ENCODE measurements at places on chromosomes 2 and 18.

DNA sequence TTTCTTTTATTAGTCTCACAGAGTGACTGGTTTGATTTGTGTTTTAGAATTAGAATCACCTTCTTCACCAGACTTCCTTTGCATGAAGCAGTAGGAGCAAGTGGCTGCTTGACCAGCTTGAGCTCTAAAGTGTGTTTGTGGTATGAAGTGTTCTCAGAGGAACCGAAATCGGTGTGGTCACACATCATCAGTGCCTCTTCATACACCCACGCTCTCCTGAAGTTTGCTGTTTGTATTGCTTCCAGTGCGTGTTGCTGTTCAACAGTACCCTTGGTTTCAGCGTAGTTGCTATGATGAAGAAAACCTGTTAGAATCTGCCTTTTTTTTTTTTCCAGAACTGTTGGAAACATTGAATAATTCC, 77.9 kb downstream of the LIMS1 start:
- no peak for DNase-seq

DNA sequence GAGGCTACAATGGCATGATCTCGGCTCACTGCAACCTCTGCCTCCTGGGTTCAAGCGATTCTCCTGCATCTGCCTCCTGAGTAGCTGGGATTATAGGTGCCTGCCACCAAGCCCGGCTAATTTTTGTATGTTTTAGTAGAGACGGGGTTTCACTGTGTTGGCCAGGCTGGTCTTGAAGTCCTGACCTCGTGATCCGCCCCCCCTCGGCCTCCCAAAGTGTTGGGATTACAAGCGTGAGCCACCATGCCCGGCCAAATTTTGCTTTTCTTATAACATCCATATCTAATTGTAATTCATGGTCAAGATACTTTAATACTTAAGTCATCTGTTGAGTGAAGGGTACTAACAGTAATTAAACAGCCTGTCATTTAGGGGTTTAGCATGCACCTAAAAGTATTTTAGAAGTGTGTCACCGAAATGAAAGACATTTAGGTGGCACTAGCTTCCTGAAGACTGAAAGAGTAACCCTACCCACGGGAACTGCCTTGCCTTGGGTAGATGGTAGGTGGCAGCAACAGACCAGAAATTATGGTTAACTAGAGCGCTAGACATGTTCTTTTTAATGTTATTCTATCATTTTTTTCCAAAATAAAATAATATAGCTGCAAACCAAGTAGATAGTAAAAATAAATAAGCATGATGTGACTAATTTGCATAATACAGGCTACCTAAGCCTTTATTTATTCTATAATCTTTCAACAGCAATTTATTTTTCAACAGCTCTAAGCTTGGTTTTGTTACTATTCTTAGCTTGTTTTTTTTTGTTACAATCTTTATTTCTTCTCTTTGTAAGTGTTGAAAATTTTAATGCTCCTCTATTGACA, 8.6 kb upstream of the ACYP2 start:
- DNase-seq: peak; percentile 48

- DNase-seq: no peak
Measured at GRCh38 chr2:210177769-210178168, 6.6 kb upstream of the KANSL1L start.

DNA sequence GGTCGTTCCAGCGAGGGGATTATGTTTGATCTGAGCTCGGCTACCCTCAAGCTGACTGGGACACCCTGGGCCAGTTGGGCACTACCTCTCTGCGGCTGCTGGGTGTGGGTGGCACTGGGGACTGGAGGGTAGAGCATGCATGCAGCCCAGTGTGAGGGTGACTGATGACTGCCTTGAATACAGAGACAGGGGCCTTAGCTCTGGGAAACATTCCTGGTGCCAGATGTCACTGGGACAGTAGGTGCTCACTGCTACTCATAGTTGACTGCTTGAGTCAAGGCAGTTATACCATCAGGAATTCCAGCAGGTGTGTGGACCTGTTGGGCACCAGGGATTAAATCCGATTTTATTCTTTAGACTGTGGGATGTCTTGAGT, 33.6 kb upstream of the ATP6V1B1 start:
- no peak for DNase-seq

DNA sequence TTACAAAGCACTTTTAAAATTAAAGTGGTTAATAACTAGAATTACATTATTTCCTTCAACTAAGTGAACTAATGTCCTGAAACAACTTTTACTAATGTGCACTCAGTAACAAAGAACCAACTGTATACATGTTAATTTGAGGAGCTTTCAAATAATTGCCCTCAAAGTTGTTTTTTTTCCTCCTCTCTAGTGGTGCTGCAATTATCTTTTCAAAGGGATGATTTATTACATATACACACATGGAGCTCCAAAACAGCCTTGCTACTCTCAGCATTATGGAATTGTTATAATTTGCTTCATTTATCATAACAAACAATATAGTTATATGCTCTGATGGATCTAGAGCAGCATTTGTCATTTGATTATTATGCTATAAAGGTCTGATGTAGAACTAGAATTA, 246.3 kb upstream of the RASGRP3 start:
- DNase-seq: no peak

DNA sequence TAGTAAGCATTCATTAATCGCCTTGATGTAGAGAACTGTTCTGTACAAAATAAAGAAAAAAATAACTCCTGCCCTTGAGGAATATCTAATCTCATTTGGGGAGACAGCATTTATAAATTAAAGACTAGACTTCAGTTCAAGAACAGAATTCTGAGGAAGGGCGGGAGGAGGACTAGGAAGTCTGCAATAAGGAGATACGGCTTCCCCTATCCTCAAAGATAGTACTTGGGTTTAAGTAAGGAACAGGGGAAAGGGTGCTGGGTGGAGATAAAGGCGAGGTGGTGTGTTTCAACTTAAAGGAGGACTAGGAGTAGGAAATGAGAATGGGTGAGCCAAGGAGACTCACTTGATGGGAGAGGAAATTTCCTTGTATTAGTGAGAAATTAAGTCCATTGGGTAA, 121.9 kb upstream of the MSTN start:
- DNase-seq: peak; percentile 25

DNA sequence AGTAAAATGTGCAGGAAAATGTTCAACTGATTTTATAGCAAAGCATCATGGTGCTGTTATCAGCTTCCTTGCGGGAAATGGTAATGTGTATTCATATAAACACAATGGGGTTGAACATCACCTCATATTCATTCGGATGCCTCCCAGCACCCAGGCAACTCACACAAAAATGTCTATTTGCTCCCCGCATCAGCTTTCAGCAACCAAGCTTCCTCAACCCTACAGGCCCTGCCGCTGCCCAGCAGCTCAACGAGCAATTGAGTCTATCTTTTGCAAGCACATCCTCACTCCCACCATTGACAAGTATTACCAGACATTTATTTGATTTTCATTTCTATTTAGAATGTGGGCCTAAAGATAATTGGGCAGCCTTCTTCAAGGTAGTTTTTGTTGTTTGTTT, 2161.4 kb upstream of the PIK3C3 start:
- DNase-seq: no peak

DNA sequence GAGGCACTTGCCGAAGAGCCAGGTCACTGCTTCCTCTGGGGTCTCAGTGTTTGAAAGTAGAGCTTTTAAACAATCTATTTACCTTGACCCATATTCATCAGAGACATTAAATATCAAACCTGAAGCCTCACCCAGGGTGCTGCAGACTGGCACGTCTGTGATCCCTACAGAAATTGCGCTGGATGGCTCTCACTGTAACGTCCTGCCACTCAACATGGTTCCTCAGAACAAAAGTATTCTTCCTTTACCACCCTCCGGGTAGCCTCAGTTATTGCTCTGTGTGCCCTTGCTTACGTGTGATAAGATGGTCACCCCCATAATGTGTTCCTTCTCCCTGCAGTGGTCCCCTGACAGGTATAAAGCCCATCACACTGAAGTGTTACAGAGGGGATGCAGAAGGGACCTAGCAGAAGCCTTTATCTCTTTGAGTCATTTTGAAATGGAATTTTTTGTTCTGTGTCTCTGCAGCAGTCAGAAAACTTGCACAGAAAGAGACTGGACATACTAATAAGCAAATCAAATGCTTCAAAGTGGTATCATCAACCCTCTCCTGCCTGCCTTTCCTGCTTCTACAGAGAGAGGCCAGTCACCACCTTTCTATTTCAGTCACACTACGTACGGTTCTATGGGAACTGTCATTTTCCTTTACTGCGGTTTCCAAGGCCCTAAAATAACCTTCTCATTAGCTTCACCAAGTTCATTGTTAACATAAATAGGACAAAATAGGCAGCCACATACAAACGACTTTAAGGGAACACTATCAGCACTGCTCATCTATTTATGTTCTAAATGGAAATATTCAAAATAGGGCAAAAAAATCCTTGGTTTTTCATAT, 86.8 kb downstream of the METTL8 start:
- peak; percentile 9 for DNase-seq

DNA sequence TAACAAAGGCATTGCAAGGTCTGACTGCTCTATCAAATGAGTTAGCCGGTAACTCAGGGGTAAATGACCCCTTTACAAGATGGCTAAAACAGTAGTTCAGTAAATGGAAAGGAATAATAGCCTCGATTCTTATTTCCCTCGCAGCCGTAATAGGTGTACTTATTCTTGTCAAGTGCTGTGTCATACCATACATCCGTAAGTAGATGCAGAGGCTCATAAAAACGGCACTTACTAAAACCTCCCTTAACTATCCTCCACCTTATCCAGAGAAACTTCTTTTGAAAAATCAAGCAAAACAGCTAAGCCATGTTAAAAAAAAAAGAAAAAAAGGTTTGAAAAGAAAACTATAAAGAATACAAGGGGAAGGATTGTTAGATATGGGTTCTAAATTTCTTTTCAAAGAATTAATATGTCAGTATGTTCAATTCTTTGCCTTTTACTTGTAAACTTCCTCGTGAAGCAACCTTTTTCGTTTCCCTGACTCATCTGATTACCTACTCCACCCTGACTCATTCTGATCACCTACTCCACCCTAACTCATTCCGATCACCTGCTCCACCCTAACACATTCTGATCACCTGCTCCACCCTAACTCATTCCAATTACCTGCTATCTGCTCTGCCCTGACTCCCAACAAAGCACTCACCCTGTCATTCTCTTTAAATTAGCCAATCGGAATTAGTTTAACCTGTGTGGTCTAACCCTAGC, 127.5 kb downstream of the SPAG16 start:
- DNase-seq: no peak

GRCh38 chr2:149652926-149653325, 65.4 kb upstream of the MMADHC start:
- DNase-seq: no peak

- DNase-seq: no peak
Measured at GRCh38 chr2:43154685-43155084, 71.7 kb downstream of the ZFP36L2 start.

GRCh38 chr2:226151157-226151556, 648.5 kb downstream of the IRS1 start:
- no peak for DNase-seq

DNA sequence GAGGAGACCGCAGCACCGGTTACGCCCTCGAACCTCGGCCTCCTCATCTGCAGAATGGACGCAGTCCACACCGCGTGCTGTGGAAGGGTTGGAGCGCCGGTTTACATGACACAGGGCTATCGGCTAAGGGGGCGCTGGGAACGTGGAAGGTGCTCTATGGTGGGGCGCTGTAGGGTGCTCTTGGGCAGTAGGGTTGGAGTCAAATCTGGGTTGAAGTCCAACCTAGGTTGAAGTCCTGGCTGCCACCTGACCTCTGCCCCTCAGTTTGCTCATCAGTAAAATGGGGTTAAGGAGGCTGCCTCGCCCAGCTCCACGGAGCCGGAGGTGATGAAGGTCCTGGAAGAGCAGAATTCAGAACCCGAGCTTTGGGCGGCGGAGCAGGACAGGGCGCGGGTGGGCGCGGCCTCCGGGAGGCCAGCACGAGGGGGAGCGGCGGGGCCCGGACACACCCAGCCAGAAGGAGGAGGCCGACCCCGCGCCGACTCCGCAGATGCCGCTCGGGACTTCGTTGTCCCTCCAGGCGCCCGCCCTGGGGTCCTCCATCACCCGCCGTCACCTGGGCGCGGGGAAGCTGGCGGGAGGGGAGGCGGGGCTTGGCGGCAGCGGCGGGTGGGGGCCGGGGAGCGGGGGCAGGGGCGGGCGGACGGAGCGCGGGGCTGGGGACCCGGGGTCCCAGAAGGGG, 558 bp upstream of the GAREM2 start:
- no peak for DNase-seq

- DNase-seq: no peak
Measured at GRCh38 chr2:221747289-221747972, 175.3 kb upstream of the EPHA4 start.

DNA sequence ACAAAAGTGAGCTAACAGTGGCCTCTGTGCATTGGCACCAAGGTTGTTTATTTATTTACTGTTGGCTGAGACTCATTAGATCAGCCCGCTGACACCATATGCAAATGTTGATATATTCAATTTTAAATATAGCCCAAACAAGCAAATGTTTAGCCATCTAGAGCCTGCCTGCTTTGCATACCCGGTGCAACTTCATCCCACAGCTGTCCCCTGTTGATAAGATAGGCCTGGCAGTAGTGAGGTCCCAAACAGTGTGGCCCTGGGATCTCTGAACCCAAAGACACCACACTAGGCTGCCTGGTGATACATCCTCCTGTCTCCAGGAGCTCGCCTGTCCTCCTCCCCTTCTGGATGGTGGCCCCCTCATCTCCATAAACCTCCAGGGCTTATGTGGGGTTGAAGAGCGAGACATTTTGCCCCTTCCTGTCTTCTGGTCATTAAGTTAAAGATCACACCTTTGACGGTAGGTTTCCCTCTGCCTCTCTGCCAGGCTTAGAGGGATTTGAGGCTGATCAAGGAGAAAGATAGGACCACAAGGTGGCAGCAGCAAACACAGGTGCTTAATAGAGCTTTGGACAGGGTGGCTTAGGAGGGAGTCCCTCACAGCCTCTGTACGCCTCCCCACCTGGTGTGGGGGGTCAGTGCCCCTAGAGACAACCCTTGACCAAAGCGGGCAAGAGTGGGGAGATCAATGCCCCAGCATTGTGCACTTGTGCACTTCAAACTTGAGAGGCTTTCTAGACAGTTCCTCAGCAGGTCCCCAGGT, 23.7 kb upstream of the MYO5B start:
- DNase-seq: no peak

- DNase-seq: no peak
Measured at GRCh38 chr2:237345891-237346640, 67.9 kb downstream of the COL6A3 start.

- no peak for DNase-seq
Measured at GRCh38 chr2:11752906-11753305, 6.5 kb downstream of the LPIN1 start.

DNA sequence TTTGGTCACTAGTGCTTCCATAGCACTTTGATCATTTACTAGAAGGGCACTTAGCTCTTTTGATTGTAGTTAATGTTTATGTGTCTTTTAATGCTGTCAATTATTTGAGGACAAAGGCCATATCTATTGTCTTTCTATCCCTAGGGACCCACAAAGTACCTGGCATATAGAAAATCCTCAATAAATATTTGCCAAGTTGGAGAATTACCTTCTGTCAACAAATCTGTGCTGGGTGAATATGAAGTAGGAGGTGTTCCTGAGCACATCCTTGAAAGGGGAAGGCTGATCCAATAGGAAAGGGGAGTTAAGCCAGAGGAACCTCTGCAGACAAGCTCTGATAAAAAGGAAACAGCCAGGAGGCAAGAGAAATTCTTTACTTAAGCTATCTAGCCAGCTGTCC, 8.2 kb downstream of the DPP4 start:
- DNase-seq: no peak

GRCh38 chr2:143058851-143059250, 70.4 kb upstream of the ARHGAP15 start:
- no peak for DNase-seq

All from GDM1 (cell line).